ENCODE measurements at places on chromosomes 2 and 18.

- no peak for DNase-seq
These were observed 134.9 kb upstream of the NDUFV2 start for GRCh38 chr18:8967573-8967972.

- peak; percentile 46 for DNase-seq
These were observed 222.9 kb downstream of the PRKCE start for GRCh38 chr2:45874344-45874743.

DNA sequence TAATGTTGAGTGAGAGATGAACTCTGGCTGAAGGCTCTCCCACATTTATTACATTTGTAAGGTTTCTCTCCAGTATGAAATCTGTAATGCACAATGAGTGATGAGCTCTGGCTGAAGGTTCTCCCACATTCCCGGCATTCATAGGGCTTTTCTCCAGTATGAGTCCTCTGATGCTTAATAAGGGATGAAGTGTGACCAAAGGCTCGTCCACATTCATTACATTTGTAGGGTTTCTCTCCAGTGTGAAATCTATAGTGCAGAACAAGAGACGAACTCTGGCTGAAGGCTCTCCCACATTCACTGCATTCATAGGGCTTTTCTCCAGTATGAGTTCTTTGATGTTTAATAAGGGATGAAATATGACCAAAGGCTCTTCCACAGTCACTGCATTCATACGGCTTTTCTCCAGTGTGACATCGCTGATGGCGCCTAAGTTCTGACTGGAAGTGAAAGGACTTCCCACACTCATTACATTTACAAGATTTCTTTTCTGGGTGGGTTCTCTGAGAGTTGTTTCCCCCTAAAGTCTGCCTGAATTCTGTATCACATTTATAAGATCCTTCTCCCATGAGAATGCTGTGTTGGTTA lies 10.2 kb downstream of the ZNF514 start:
- no peak for DNase-seq

GRCh38 chr2:5766561-5766960 lies 74.4 kb downstream of the SOX11 start:
- no peak for DNase-seq

- no peak for DNase-seq
These were observed 126.2 kb upstream of the CAB39 start for GRCh38 chr2:230586328-230586982.

- no peak for DNase-seq
These were observed 5.6 kb downstream of the RPL31 start for GRCh38 chr2:101007415-101008345.

GRCh38 chr18:10057894-10058791 lies 144.3 kb downstream of the VAPA start:
- no peak for DNase-seq

- no peak for DNase-seq
These were observed 49.1 kb downstream of the KCNIP3 start for GRCh38 chr2:95346231-95346737.

- DNase-seq, result no peak
These were observed 123.9 kb upstream of the CD302 start for GRCh38 chr2:159921752-159922404.

GRCh38 chr2:88919087-88919738 lies 227.7 kb downstream of the RPIA start:
- no peak for DNase-seq

DNA sequence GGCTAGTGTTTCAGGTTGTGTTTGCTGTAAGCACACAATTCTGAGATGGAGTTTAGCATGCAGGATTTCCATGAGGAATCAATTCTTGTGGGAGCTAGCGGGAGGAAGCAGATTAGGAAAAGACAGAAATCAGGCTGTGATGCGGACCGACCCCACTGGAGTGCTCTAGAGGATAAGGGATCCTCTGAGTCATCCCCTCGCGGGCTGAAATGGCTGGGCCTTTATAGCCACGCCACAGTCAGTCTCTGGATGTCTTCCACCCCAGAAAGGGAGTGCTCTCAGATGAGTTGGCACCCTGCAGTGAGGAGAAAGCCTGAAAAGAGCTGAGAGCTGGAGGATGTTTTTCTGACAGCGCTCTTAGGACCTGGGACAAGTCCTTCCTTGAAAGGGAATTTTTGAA lies 102.4 kb downstream of the GALNT3 start:
- no peak for DNase-seq

- no peak for DNase-seq
These were observed 57.5 kb downstream of the DTNA start for GRCh38 chr18:34767601-34768027.

DNA sequence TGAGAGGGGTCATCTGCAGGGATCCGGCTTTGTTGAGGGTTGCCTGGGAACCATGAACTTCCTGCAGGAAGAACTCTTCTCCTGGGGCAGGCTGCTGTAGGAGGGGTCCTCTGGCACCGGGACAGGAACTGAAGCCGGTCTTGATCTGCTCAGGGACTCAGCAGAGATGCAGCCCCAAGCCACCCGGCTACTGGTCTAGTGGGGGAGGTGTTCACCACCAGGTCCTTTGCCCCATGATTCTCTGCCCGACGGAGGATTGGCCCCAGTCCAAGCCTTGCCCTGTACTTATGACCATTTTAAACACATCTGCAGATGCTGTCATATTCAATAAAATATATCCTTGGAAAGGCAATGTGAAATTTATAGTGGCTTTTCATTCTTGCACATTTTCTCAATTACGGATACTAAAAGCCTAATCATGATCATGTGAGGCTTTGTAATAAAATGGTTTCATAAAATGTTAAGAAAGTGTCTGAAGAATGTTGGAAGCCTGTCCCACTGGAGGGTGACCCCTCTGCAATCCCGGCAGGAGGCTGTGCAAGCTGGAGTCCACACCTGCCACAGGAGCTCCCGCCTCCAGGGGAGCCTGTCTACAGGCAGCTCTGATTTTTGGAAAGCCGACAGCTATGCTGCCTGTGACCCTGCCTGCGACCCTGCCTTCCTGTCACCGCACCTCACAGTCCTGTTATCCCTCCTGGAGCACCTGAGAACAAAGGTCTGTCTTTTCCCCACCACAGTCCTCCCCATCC lies 98.8 kb upstream of the TAF1B start:
- DNase-seq, result no peak

DNA sequence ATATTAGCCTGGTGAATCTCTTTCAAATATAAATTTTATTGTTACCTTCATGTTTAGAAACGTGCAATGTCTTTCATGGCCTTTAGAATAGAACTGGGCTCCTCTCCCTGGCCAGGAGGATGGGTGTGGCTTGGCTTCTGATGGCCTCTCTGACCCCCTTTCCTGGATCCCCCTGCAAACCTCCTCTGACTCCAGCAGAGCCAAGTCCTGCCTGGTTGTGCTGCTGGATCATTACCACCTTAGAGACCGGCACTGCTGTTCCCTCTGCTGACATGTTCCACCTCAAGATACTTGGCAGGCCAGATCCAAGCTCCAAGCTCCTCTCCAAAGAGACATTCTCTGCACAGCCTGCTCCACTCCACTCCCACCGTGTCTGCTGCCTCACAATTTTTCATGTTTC lies 823.8 kb upstream of the HS6ST1 start:
- no peak for DNase-seq

GRCh38 chr2:34104601-34105000 lies 505.5 kb upstream of the FAM98A start:
- no peak for DNase-seq

GRCh38 chr2:10500601-10501361 lies 52.7 kb upstream of the ODC1 start:
- DNase-seq, result no peak

- no peak for DNase-seq
These were observed 34.9 kb downstream of the SULT1C2 start for GRCh38 chr2:108323619-108324018.

GRCh38 chr2:120109186-120110061 lies 96.5 kb downstream of the EPB41L5 start:
- no peak for DNase-seq

DNA sequence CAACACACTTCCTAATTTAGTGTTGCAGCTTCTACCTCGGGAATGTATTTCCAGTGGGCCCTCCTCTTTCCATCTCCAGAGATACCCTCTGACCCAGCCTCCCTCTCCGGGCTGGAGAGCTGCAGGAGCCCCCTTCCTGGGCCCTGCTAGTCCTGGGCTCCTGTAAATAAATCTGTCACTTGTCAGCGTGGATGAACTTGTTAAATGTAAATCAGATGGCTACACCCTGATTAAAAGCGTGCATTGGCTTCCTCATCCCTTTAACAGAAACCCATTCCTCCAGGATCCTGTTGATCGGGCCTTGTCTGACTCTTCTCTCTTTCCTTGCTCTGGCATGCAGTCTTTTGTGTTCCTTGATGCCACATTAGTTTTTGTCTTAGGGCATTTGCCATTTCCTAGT lies 2.4 kb downstream of the ZNF236 start:
- DNase-seq, result no peak

DNA sequence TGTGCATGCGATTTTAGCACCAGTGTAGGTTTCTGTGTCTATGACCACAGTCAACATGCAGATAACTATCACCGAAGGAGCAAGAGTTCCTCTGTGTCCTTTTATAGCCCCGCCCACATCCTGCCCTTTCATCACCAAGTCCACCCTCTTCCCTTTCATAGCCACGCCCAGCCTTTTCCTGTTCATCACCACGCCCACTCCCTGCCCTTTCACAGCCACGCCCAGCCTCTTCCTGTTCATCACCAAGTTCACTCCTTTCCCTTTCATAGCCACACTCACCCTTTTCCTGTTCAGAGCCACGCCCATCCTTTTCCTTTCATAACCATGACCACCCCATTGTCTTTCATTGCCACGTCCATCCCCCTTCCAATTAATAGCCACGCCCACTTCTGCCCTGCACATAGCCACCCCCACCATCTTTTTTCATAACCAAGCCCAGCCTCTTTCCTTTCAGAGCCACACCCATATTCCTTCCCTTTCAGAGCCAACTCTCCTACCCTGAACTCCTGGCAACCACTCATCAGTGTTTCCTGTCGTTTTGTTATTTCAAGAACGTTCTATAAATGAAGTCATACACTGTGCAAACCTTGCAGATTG lies 273.9 kb downstream of the MYT1L start:
- no peak for DNase-seq

All from NCI-H187 treated with DMSO at 0.1 percent for 48 hours (cell line).